ENCODE measurements at places on chromosomes 11 and 22.

DNA sequence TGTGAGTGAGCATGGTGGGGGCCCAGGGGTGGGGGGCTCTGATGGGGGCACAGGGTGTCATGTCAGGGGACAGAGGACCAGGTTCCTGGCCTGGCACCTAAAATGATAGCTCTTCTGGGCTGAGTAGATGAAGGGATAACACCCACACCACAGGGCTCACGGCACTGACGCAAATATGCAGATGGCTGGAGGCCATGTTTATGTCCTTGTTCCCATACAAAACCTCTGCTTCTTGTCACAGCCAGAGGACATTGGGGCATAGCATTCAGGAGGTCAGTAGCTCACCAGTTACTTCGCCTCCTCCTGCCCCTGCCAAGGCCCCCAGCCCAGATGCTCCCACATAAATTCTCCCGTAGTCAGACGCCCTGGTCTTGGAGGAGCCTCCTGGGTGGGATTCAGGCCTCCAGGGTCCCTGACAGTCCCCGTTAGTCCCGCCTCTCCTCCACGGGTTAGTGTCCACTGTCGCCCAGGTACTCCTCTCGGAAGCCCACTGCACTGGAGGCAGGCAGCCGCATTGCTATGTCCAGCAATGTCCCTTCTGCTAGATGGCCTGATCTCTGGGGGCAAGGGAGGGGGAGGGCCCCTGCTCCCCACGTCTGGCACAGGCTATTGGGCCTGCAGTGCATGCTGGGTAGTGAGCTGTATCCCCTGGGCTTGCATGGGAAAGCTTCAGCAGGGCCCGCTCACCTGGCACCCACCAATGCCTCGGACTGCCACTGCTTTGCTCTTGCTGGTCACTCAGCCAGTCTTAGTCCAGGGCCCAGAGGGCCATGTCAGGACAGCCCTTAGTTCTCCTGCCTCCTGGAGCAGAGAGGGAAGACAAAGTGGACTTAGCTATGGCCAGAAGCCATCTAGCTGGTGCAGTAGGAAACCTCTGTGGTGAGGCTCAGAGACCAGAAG is 75.6 kb upstream of the MYOD1 start:
- no peak for DNase-seq

GRCh38 chr11:76640501-76640900 is 30.0 kb downstream of the LRRC32 start:
- no peak for DNase-seq

- no peak for DNase-seq
These were observed 130.4 kb downstream of the C11orf87 start for GRCh38 chr11:109552376-109552775.

DNA sequence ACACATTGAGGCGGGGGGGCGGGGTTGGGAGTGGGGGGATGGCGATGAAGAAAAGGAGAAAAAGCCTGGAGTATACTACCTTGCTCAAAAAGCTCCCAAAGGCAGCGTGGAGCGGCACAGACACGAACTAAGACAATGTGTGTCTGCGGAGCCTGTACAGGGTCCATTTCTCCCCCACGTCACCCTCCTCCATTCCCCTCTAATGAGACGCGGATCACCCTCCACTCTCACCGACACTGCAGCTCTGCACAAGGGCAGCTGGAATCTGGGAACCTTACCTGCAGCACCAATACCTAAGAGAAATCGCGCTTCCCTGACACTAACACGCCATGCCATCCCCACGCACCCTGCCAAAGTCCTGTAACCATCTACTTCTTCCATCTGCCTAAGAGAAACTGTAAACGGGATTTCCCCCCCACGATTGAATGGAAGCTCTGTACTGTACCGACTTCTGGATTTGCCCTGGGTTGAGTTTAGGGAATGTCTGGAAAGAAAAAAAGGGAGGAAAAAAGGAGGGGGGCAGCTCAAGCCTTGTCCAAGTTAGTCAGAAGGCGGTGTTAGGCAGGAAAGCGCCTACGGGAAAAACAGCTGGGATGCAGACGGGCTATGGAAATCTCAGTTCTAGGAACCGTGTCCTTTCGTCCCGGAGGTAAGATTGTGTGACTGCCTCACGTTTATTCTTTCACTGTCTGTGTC is 125.7 kb upstream of the C11orf58 start:
- DNase-seq = peak; percentile 29

- no peak for DNase-seq
These were observed 193.6 kb downstream of the EFCAB6 start for GRCh38 chr22:43618517-43618916.

- no peak for DNase-seq
These were observed at the start of gene MISFA for GRCh38 chr11:18599739-18600230. MISFA (plus strand) TSS chr11:18599789; CDS start chr11:18599929, 140 bp downstream.

GRCh38 chr11:48127521-48128183 is 89.0 kb upstream of the OR4B1 start:
- DNase-seq = no peak

DNA sequence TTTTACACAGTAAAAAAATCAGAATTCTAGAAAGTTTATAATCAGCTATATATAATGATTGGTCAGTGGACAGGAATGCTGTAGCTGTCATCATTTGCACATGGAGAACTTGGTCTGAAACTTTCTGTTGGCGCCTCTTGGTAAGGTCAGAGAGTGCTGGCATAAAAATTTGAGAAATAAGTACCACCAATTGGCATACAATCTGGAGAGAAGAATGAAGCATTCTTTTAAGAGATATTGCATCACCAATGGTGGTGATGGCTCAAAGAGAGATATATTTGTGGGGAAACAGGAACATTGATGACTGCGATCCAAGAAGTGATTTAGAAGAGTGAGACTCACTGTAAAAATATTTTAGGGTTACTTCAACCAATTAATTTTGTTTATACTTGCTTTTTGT is 19.8 kb upstream of the OOSP1 start:
- no peak for DNase-seq
